Inflammatory macrophage (primary cell): ENCODE measurements at places on chromosomes 4 and X.

DNA sequence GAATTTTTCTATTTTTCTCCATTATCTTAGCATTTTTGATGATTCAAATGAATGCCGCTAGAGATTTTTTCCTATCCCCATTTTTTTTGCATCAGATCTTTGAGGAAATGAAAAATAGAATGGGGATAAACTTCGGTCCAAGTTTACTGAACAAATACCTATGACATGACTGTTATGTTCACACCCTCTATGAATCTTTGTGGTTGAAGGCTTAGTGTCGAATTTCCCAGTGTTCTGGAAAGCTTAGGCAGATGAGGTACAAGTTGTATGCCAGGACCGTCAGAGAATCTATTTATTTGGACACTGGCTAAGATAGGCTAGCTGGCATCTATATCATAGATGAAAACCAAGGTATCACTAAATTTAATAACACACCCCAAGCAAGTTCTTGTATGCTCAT lies 123.4 kb downstream of the SPCS3 start:
- no peak for DNase-seq

GRCh38 chr4:98581126-98581525 lies 77.3 kb downstream of the TSPAN5 start:
- DNase-seq: no peak

DNA sequence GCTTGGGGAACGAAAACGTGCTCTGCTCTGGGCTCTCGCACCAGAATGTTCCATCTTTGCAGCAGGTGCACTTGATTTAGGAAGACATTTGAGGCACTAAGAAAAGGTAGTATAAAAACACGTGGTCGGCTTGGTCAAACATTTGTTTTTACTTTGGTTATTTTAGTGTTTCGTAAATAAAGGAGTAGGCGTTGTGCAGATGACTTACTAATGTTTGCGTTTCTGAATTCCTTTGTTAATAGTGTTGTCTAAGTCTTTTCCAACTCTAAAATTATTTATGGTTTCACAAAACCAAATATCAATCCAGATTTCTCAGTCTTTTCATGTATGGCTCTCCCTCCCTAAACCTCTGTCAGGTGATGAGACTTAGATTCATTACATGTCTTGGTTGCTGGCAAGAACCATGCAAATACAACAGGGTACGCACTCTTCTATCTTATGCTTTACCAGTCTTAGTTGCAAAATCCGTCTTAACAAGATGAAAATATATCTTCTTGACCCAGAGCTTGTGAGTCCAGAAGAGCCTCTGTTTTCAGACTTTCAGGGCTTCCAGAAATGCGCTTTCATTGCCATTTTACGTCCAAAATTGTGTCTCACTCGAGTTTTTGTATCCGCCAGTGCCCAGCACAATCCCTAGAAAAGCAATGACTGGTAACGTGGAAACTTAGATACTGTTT lies 686 bp downstream of the MTHFD2L start:
- DNase-seq: no peak

DNA sequence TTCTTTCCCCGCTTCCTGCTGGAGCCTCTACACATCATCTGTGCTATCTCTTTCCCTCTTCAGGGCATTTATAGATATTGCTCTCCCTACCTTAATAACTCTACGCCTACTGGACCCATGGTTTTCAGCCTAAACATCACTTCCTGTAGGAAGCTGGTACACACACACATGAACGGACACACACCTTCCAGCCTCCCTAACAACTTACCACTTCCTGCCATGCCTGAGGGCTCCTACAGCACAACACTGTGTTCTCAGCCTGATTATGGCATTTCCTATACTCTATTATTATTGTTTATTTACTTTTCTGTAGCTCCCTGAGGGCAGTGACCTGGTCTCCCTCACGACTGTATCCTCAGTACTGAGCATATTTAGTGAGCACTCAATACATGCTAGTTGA lies 163.6 kb upstream of the MAP3K15 start:
- DNase-seq: no peak

DNA sequence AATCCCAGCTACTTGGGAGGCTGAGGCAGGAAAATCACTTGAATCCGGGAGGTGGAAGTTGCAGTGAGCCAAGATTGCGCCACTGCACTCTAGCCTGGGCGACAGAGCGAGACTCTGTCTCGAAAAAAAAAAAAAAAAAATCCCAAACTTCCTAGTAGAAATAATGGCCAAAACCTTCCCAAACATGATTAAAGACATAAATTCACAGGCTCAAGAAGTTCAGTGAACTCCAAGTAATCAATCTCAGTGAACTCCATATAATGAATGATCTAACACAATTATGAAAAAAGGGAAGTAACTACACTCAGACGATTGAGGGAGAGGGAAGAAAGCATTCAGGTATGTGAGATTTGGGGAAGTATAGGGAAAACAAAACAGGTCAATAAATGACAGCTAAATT lies 6.5 kb downstream of the FUNDC1 start:
- no peak for DNase-seq

GRCh38 chr4:180394312-180394711 lies 1848.9 kb upstream of the TENM3 start:
- DNase-seq: no peak

- DNase-seq: no peak
Observed at GRCh38 chr4:22063613-22064012, 115.0 kb upstream of the KCNIP4 start.

GRCh38 chr4:10688022-10688421 lies 3.5 kb upstream of the CLNK start:
- no peak for DNase-seq
